Epithelial cell of prostate (primary cell): ENCODE measurements at places on chromosomes 13 and 19.

DNA sequence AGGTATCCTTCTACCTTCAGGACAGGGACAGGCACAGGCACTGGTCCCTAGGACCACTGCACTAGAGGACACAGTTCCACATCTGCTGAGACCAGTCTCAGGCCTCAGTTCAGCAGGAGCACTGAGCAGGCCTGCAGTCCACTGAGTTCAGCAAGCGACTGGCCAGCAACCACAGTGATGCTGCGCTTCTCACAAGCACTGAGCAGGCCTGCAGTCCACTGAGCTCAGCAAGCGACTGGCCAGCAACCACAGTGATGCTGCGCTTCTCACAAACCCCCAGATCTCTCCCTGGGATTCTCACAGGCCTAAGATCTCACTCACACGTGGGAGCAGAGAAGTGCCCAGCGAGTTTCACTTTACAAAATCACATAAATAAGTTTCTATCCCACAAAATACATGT is 140.6 kb downstream of the IRS2 start:
- no peak for DNase-seq

- DNase-seq: no peak
Observed at GRCh38 chr13:99687723-99688397, 186.6 kb downstream of the TM9SF2 start.

GRCh38 chr19:49642492-49643035 is 555 bp downstream of the SCAF1 start:
- no peak for DNase-seq

DNA sequence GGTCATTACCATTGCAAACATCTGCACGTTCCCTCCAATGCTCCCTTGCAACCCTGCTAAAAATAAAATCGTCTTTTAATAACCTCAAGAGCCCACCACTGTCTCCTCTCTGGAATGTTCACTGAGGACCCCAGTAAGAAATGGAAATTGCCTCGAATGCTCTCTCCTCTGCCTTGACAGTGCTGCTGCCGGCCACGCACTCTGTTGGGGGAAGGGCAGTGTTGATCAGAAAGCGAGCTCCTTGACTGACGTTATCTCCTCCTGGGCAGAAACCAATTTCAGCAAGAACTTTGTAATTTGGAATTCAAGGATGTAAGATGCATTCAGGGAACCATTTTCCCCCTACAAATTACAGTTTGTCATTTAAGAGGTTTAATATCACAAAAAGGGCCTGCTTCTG is 718.5 kb downstream of the UQCRFS1 start:
- DNase-seq: no peak

DNA sequence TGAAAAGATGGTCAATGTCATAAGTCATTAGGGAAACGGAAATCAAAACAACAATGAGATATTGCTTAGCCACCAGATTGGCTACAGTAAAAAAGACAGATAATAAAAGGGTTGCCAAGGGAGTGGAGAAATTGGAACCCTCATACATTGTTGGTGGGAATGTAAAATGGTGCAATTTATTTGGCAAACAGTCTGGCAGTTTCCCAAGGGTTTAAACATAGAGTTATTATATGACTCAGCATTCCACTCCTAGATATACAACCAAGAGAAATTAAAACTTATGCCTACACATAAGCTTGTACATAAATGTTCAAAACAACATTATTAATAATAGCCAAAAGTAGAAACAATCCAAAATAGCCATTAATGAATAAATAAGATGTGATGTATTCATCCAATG is 9.9 kb upstream of the ZNF227 start:
- DNase-seq: no peak

- DNase-seq: no peak
Observed at GRCh38 chr19:33302175-33302973, at the start of gene CEBPA. TSS of gene CEBPA (minus strand) at chr19:33302534. CDS start at chr19:33302414, 120 bp downstream.

DNA sequence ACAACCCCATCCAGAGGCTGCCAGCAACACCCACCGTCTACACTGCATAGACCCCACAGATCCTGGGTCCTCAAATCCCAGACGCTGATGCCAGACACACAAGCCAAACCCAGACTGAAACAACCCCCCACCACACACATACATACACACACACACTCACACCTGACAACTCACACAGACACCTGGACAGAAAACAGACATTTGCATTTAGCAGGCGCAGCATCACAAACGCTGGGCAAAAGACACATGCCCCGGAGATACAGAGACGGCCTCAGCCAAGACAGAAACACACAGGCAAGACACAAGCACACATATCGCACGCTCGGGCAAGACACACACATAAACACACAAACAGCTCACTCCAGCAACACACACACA is 1.3 kb downstream of the BBC3 start:
- no peak for DNase-seq

DNA sequence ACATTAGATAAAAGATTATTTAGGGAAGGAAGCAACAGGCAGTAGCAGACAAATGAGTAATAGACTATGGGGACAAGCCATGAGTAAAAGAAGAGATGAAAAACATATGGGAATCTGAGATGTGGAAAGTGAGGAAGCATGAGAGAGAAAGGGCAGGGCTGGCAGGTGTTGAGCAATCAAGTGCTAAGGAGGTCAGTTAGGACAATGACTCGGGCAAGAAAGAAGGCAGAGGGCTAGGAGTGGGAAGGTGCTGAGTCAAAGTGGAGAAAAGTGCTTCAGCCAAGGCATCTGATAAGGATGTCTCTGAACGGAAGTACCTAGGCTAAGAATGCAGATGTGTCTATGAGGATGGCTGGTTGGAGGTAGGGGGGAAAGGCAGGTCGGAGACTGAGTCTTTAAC is 291.9 kb upstream of the HTR2A start:
- no peak for DNase-seq

DNA sequence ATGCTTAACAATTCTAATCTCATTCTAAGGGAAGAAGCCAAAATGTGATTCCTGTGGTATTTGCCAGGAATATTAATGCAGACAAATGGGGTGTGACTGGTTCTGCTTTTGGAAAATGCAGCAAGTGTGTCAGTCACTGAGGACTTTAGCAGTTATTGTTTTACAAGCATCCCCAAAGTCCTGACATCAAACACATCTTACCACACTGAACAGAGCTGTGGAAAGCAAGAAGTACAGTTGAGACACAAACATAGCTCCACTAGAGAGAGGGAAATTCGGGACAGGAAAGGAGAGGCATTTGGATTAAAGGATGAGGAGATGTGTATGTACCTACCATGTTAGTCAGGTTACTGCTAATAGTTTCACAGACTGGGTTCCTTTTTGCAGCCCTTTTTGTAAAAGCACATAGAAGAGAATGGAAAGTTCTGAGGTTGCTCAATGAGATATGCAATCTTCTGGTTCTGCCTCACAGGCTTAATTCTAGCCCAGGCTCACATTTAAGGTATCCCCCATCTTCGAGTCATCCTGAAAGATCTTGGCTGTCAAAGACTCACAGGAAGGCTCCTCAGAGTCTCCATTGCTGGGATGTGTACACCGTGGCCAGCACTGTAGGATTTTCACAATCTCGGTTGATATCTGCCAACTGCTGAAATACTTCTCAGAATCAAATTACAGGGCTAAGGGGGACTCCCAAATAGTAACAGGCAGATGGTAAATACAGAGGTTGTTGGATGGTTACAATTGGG is 316.6 kb downstream of the DNAJC15 start:
- DNase-seq: no peak

- DNase-seq: no peak
Observed at GRCh38 chr19:46766569-46767317, 20.5 kb upstream of the STRN4 start.

DNA sequence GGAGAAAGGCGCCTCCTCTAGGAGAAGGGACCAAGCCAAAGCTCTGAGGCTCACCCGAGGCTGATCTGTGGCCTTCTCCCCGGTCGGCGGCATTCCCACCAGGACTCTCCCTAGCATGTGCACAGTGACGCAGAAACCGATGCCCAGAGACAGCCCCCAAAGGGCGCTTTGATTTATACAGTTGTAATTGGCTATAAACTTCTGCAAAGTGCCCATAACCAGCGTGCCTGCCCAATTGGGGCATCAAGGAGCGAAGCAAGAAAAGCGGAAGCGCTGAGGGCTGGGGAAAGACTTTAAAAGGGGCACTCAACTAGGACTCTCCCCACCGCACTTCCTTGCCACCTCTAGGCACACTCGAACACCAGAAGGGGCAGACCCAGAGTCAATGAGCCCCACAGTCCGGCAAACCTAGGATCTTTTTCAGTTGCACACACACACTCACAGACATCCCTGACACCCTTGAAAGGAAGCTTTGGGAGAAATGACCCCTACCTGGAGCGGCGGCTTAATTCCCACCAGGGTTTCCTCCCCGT is 1.8 kb downstream of the CDX2 start:
- DNase-seq: no peak

GRCh38 chr19:28686756-28687155 is 526.2 kb downstream of the UQCRFS1 start:
- no peak for DNase-seq

DNA sequence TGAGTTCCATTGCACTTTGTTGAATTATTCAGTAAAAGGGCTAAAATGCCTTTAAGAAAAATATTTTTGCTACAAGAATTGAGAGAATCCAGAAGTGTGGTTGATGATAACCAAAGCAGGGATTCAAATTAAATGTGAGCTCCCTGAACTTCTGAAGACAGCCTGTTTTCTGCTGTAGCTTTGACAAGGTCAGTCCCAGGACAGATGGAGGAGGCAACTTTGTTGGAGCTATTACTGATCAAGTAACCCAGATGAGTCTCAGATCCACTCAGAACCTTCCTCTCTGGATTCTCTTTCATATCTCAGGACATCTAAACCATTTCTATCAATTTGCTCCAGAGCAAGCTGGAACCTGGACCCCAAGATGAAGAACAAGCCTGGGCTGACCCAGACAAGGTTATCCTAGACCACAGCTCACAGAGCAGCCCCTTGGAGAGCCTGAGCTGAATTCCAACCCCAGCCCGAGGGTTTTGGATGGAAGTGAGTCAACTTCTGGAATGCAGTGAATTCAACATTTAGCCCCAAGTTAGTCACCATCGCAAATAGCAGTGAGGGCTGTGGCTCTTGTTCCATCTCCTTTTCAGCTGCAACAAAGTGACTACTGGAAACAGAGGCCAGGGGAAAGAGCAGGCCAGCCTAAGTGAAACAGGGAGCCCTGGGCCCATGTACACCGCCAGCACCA is 137.8 kb upstream of the TSC22D1 start:
- peak; percentile 60 for DNase-seq

DNA sequence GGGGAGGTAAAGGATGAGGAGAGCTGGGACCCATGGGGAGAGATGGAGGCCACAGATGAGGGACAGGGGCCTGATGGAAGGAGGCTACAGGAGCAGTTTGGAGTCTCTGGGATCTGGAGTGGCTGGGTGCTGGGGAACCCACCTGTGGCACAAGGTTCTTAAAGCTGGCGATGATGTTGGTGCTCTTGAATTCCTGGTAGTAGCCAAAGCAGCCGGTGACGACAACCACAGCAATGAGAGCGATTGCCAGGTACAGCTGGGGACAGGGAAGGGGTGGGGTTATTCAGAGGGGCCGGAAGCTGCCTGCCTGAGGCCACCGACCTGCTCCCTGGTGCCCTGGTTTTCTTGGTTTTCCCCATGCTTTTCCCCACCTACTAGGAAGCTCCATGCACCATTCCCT is 2.8 kb downstream of the ATP4A start:
- no peak for DNase-seq

DNA sequence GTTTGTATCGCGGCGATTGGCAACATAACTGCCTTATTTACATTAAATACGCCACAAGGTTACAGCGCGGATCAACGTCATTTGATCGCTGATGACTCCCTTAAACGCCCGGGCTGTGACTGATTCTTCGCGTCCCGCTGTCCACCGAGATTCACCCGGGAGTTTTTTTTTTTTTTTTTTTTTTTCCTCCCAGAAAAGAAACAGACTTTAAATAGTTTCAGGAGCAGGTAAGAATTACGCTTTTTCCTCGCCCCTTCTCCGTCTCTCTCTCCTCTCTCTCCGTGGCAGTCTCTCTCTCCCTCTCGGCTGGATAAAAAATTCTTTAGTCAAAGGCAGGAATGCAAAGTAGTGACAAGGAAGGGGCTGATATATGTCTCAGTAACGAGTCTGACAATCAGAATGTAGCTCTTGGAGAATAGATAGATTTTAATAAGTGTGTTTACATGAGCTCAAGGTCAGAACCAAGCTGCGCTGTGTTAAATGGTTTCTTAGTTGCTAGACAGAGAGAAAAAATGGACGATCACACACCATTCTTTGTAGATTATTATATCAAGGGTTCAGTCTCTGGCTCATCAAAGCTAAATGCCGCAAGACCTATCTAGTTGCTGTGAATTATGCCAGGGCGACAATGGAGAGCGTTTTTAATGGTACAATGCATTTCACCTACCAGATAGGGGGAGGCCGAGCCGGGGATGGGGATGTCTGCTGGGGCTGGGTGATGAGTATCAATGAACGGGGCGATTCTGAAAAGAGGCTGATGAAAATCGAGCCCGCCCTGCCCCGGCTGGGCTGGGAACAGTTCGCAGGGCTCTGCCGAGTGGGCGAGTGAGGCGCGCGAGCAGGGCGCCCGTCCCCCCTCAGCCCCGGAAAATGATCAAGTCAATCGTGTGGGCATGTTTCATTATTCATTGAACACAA is 147.2 kb upstream of the ZNF536 start:
- DNase-seq: no peak

DNA sequence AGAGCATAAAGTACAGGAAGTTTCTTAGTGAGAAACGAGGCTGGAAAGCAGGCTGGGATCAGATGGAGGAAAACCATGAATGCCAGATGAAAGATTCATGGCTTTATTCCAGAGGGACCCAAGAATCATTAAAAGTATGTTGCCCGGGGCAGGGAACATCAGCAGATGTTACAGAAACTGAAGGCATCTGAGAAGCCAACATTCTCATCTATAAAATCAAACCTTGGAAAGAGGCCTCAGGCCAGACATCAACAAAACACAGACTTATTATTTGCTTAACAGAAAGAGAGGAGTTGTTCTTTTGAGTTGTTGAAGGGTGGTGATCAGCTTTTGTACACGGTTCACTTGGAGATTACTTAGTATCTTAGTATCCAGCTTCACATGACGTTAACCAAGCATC is 543.6 kb downstream of the RFC3 start:
- no peak for DNase-seq

DNA sequence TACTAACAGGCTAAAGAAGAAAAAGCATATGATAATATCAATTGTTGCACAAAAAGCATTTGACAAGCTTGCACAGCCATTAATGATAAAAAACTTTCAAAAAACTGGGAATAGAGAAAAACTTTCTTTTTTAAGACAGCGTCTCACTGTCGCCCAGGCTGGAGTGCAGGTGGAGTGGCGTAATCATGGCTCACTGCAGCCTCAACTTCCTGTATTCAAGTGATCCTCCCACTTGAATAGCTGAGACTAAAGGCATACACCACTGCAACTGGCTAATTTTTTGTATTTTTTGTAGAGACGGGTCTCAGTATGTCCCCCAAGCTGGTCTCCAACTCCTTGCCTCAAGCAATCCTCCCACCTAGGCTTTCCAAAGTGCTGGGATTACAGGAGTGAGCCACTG is 382.8 kb downstream of the TSHZ3 start:
- no peak for DNase-seq
